Transverse colon (tissue), 4 donors: ENCODE measurements at places on chromosomes 4 and X. TPM values are rescaled to one million over a fixed set of nuclear protein-coding genes. Genes with fewer than 3 reads are reported as not detected.

Gene LRPAP1
- total RNA-seq = 98.6 TPM

- peak; percentile 38 for DNase-seq
Measured at GRCh38 chr4:77817304-77818072, 1.7 kb downstream of the CNOT6L start.

GRCh38 chr4:117986321-117986720 is 48.0 kb upstream of the NDST3 start:
- DNase-seq = no peak

GRCh38 chr4:127997534-127998388 is 32.6 kb downstream of the ABHD18 start:
- DNase-seq = no peak

DNA sequence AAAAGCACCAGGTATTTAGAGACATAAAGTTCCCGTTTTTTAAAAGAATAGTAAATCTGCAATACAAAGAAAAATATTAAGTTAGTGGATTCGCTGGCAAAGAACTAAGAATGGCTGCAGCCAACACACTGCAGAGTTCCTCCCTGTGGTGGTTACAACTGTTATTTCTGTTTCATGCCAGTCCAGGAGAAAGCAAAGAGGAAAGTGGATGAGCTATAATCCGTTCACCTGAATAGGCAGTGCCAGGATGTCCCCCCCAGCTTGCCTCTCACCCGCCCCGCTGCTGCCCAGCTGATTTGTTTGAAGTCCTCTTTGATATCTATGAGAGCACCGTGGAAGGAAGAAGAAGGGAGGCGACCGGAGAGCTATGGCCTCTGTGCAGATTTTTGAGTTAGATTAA is 63.9 kb downstream of the PTCHD1 start:
- no peak for DNase-seq

- DNase-seq = no peak
Measured at GRCh38 chrX:107576841-107577240, 51.5 kb upstream of the PRPS1 start.

- DNase-seq = no peak
Measured at GRCh38 chr4:113314426-113314825, 265.0 kb downstream of the ANK2 start.

DNA sequence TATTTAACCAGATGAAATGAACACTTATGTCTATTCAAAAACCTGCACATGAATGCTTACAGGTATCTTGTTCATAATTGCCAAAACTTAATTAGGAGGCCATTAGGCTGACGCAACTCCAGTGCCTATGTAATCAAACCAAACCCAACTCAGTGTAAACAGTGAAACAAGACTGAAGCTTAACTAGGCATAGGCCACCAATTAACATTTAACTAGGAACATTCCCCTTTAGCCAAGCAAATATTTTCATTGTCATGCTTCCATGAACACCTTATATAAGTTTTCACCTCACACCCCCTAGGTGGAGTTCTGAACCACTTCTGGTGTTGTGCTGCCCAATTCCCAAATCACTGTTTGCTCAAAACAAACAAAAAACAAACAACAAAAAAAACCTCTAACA is 686.0 kb downstream of the STPG2 start:
- no peak for DNase-seq
